HCT116 (cell line): ENCODE measurements at places on chromosomes 3 and 15.

- no peak for DNase-seq
Observed at GRCh38 chr15:64905119-64905831, 6.4 kb upstream of the ANKDD1A start.

- no peak for DNase-seq
Observed at GRCh38 chr3:42214565-42215283, 51.3 kb downstream of the CCK start.

DNA sequence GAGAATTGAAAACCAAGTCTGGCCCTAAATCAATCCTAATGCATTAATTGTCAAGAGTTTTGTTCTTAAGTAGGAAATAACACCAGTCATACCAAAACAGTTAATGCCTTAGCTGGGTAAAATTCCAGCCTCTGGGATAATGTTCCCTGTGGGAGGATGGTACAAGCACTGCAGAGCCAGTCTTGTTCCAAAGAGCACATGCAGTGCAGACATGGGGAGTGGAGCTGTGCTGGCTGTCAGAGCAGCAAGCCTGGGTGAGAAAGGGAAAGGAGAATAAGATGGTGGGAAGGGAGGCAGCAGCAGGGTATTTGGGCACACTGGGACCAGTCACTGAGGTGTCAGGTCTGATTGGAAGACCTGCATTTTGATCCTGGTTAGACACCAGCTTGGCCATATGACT is 12.1 kb downstream of the ALAS1 start:
- no peak for DNase-seq

DNA sequence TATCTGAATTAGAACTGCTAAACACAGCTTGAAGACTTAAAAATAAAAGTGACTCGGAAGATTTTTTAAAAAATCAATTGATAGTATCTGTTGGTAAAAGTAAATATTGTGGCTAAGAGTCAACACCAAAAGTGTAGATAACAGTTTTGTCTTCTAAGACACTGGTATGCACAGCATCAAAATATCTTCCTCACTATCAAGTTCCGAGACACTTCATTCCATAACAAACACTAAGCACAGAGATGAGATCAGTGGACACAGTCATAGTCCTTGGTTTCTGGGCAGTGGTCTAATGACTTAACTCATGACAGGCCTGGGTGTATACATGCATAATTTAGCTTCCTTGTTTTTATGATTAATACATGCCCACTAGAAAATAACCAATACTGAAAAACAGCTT is 63.2 kb downstream of the PXYLP1 start:
- no peak for DNase-seq

DNA sequence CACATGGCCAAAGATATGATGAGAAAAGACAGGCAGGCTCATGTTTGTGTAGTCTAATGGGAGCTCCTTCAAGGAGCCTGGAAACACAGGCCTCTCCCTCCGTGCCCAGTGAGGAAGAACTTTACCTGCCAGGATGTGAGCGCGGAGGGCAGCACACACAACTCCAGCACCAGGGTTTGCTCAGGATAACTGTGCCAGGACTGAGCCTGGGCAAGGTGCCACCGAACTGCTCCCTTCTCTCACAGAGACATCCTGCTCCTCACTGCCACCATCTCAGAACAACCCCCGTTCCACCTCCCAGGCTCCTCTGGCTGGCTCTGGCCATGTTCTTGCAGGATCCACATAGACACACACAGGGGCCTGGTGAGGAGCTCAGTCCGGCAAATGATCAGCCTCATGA is 87.4 kb downstream of the NUP210 start:
- no peak for DNase-seq
